ENCODE measurements at places on chromosomes 11 and 22.

DNA sequence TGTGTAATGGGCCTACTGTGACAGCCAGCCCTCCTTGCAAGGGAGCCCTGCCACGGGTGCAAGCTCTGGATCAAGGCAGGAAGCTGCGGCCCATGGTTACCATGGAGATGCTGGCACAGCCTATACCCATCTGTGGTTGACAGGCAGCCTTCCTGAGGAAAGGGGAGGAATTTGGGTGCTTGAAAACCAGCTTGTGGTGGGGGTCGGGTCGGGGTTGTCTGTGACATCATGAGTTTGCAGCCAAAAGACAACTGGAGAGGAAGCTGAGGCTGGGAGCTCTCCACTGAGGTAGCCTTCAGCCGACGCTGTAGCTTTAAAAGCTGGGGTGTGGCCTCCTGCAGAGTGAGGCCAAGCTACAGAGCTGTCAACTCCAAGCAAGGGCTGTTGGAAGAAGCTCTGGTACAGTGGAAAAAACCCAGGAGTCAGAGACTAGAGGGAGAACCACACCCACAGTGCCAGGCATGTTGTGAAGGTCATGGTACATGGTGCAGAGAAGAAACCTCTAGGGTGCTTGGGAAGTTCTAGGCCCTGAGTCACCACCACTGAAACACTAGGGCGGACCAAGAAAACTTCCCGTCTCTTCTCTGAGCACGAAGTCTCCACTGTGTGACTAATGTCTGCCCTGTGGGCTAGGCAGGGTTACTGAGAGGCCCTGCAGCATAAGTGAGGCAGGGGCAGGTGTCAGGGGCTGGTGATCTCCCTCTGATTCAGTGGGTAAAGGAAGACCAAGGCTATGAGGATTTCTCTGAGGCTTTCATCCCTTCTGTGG lies 10.8 kb upstream of the LDHA start:
- peak; percentile 99 for DNase-seq

- DNase-seq, result peak; percentile 26
Measured at GRCh38 chr11:64173616-64174355, 7.9 kb upstream of the MACROD1 start.

DNA sequence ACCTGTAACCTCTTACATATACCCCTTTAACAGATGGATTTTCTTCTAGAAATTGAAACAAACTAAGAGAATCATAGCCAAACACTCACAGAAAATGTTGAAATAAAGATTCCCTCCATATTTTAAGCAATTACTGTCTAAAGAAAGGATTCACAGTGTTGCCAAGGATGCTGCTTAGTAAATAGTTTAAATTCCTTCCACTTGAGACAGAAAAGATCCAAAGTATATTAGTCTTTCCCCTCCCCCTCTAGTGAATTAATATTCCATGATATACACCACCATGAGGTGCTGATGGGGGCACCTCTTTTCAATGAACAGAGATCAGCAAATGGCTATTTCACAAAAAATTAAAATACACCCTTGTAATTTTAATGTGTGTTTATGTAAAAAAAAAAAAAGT lies 186.8 kb downstream of the SOX6 start:
- peak; percentile 41 for DNase-seq

DNA sequence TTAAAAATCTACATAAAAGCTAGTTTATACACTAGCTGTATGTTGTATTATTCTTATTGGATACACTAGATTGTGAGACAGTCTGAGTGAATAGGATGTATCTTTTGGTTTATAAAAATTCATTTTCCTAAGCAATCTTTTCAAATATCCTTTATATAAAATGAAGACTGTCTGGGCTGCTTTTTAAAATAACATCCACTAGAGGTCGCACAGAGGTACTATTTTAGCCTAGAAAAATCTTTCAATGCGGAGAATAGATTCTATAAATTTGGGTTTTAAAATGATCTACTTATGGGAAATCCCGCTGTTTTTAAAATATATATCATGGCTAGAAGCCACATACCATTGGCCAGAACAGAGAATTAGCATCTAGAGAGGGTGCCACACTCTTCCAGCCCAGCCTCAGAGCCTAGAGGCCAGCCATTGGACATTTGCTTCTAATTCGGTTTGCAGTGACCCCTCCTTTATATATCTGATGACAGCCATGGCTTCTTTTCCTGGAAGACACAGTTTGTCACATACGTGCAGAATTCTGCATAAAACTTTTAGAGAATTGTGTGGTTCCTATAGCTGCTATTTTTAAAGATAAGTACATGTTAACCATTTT lies 7.3 kb downstream of the C11orf97 start:
- DNase-seq, result peak; percentile 21
